ENCODE measurements at places on chromosomes 4 and X.

DNA sequence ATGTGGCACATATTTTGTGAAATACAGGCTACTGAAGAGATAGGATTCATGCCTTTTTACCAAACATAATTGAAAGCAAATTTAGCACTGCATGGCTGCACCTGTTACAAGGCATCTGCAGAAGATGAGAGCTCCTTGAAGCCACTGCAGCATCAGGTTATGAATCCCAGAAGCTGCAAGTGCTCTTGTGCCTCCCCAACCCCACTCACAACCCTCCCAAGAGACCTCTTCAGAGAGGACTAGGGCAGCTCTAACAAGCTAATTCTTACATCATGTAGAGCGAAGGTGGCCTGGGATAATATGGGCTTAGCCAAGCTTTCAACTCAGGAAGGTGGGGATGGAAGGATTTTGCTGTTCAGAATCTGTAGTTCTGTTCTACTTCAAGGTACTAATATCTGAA lies 27.2 kb downstream of the MFAP3L start:
- no peak for DNase-seq

DNA sequence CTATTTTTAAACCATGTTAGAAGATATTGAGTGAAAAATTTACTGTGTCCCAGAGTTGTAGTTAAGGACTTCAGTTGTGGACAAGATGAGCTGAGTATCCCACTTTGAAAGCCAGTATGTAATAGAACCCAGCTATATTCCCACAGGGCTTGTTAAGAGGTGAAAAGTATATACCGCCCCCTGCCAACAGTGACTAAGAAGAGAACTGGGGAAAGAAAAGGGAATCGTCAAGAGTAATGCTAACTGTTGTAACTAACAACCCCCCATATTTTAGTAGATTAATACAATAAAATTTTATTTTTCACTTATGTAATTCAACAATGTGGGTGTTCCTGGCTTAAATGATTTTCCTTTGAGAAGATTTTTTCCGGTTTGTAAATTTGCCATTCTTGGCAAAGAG lies 250.4 kb upstream of the GIMD1 start:
- no peak for DNase-seq

DNA sequence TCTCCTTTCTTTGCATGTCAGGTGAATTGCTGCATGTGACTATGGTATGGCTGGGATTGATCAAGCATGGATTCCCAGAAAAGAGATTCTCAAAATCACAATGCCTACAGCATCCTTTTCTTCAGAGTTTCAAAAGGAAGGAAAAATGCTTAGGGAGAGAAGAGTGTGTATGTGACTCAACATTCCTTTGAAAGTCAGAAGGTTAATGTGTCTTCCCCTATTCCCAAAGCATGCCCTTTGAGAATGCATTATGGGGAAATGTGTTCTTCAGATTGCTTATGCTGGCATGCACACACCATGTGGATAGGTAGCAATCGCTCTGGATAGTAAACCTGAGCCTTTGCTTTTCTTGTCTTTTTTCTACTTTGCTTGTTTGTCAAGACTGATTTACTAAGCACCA lies 78.5 kb downstream of the ELOVL6 start:
- DNase-seq, result no peak

- DNase-seq, result no peak
These were observed 158.4 kb downstream of the CHIC2 start for GRCh38 chr4:53905941-53906377.

DNA sequence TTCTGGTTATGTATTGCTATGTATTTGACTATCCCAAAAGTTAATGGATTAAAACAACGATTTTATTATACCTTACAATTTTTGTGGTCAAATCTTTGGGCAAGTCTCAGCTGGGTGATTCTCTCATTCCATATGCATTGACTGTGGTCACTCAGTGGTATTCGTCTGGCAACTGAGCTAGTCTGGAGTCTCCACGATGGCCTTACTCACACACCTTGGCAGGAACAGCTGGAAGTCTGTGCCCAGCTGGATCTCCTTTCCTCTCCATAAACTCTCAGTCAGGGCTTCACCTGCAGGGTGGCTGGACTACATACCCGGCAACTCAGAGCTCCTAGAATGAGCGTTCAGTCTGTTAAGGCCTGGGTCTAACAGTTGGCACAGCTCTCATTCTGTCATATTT lies 141.1 kb upstream of the WDFY3 start:
- DNase-seq, result no peak

DNA sequence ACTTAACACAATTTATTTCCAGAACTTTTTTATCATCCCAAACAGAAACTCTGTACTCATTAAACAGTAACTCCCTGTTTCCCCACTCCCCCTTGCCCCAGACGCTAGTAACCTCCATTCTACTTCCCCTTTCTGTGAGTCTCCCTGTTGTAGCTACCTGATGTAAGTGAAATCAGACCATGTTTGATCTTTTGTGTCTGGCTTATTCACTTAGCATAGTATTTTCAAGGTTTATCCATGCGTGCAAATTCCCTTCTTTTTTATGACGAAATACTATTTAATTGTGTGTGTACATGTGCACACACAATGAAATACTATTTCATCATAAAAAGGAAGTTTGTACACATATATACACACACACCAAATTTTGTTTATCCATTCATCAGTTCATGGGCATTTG lies 5.2 kb downstream of the PKD2 start:
- no peak for DNase-seq

DNA sequence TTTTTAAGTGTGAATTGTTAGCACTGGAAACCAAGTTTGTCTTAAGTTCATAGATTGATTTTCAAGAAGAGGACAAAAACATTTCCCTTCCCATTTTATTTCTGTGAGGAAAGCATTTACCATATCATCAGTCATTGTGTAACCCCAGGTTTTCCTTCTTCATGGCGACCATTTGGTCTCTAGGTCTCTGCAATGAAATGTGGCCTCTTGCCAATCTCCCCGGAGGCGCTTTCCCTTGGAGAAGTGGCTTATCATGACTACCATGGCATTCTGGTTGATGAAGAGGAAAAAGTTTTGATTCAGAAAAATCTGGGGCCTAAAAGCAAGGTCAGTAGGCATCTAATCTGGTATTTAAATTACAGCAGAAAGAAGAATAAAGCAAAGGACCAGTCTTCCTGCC lies 54.4 kb downstream of the ADD1 start:
- no peak for DNase-seq

- DNase-seq, result no peak
These were observed 791 bp downstream of the GUCY1B1 start for GRCh38 chr4:155759372-155760252.

GRCh38 chrX:70049925-70050324 lies at the start of gene AWAT2:
AWAT2 (minus strand) TSS chrX:70049938; CDS start chrX:70049932, 6 bp downstream.
- DNase-seq, result no peak

- DNase-seq, result no peak
These were observed 6.7 kb upstream of the ERCC6L start for GRCh38 chrX:72245461-72246089.

GRCh38 chrX:107571296-107571998 lies 56.9 kb upstream of the PRPS1 start:
- no peak for DNase-seq

DNA sequence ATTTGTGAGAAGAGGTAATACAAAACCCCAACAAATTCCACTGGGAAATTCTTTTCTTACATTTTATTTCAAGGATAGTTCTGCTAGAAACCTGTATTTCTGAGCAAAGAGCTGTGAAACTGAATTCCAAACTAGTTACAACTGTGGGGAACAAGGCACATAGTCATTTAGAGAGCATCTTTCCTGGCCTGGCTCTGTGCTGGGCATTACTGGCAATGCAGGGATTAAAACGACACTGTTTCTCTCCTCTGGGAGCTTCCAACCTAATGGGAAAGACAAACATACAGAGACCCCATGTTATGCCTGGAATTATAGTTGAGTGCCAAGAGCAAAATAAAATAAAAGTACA lies 36.5 kb downstream of the SUPT20HL1 start:
- DNase-seq, result no peak

DNA sequence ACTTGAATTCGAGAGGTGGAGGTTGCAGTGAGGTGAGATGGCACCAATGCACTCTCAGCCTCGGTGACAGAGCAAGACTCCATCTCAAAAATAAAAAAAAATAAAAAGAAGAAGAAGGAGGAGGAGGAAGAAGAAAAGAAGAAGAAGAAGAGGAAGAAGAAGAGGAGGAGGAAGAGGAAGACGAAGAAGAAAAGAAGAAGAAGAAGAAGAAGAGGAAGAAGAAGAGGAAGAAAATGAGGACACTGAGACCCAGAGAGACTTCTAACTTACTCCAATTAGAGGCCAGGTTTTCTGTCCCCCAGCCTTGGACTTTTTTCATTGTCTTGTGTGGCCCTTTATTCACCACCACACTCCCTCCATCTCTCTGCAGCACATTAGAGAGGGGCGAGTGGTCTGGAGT lies 70.7 kb downstream of the ATG4A start:
- DNase-seq, result no peak

GRCh38 chr4:36208893-36209473 lies 35.3 kb downstream of the ARAP2 start:
- no peak for DNase-seq

DNA sequence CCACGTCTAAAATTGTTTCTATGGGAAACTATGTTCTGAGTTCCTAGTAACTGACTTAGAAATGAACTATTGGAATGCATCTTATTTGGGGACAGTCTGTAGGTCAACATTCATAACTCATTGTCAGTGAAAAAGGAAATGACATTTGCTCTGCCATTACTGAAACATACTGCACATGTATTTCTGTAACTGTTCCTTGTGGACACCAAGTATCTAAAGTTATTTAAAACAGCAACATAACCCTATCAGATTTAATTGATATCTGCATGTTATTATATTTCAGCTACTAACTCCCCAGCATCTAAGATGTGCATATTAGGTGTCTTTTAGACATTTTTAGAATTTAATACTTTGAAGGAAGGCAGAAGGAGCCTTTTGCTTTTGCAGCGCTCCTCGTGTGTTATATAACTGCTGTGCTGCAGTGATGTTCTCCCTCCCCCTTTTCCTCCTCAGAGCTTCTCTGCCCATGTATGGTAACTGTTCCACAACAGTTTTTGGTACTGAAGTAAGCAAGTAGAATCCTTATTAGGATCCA lies 37.2 kb upstream of the TMEM131L start:
- no peak for DNase-seq

DNA sequence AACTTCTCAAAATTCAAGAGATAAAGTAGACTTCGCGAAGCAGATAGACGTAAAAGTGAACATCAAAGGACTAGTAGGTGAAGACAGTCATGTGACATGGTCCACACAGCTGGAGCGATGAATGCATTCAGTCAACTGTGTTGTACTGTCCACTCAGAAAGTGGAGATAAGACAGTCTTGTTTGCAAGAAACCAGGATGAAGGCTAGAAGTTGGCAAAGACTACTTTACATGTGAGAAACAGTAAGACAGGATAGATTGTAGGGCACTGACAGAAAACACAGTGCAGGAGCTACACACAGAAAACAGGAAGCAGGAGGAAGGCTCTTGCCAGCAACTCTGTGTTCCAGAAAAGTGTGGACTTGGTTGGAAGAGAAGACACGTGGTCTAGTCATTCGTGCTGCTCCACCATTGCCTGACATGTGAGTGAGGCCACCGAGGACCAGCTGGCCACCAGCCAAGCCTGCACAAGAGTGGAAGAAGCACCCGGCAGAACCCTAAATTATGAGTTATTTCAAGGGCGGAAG lies 78.9 kb downstream of the FAT1 start:
- no peak for DNase-seq

- no peak for DNase-seq
These were observed 35.0 kb upstream of the MAML3 start for GRCh38 chr4:140188975-140189374.

- DNase-seq, result no peak
These were observed 98.5 kb upstream of the FAM9C start for GRCh38 chrX:13142891-13143290.

- no peak for DNase-seq
These were observed 17.2 kb upstream of the SPCS3 start for GRCh38 chr4:176302283-176303275.

DNA sequence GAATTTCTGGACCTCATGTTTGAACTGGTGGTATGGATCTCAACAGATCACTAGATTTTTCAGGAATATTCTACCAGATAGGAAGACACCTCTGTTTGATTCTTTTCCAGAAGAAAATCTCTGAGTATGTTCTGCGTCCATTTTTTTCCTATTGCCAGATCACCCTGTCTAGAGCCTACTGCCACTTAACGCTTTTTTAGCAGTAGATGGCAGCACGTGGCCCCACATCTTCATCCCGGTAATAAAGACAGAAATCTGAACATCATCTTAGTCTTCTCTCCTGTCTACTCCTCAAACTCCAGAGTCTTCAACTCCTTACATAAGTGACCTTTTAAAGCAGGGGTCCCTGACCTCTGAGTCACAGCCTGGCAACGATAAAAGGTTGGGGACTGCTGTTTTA lies 184.7 kb downstream of the TMA16 start:
- no peak for DNase-seq

DNA sequence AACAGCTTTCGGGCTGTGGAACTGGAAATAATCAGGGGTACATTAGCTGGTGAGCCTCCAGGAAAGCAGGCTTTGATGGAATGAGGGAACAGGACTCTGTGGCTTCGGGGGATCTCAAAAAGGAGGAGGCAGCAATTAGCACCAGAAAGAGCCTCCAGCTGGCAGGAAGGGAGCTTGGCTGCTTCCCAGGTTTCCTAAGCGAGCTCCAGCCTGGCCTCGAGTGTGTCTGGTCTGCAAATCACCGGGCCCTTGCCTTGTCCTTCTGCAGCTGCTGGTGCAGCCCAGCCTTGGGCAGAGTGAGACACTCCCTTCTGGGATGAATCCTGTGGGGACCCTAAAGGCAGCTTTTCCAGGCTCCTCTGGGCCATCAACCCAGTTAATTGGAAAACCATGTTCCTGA lies 10.7 kb upstream of the PDHA1 start:
- DNase-seq, result no peak

DNA sequence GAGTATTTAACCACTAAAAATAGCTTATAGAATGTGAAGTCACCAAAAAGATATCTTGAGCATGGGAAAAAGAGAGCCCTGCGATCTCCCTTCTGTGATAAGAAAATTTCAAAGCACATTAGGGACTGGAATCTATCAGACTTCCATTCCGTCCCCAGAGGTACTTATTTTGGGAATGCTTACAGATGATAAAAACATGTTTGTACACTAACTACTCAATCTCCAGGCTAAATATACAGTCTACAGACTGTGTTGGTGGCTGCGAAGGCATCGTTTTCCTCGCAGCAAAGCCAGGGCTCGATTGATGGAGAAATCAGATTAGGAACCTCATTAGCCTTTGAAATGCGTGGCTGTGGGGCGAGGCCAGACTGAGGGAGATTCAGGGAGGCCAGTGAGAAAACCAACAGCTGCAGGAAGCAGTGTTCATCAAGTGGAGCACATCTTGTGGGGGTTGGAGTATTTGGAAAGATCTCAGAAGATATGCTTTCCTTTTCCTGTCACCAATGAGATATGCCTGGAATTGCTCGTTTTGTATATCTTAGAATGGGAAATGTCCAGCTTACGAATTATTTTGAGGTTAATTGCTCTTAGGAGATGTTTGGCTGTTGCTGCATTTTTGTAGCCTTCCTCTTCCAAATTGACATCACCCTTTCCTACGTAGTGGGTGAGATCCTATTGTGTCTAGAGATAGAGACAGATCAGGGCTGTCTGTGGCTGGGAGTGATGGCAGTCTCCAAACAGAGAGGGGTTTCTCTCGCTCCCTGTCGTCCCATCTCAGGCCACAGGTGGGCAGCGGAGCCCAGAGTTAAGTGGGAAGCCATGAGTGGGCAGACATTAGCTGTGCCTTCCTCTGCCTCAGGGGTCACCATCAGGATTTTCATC lies 224.9 kb upstream of the FAT1 start:
- DNase-seq, result no peak

All from stimulated activated CD4-positive, alpha-beta T cell treated with anti-CD3 and anti-CD28 coated beads, TNF-alpha, amount 100 ng/mL, for 4 hours (primary cell).